ENCODE measurements at places on chromosomes 6 and 20. TPM values are rescaled to one million over a fixed set of nuclear protein-coding genes. Genes with fewer than 3 reads are reported as not detected.
A peak's percentile ranks its signal among the peaks of the same experiment; 100 is the strongest.

BIRC7 gene
- 0.17 TPM for total RNA-seq

DNA sequence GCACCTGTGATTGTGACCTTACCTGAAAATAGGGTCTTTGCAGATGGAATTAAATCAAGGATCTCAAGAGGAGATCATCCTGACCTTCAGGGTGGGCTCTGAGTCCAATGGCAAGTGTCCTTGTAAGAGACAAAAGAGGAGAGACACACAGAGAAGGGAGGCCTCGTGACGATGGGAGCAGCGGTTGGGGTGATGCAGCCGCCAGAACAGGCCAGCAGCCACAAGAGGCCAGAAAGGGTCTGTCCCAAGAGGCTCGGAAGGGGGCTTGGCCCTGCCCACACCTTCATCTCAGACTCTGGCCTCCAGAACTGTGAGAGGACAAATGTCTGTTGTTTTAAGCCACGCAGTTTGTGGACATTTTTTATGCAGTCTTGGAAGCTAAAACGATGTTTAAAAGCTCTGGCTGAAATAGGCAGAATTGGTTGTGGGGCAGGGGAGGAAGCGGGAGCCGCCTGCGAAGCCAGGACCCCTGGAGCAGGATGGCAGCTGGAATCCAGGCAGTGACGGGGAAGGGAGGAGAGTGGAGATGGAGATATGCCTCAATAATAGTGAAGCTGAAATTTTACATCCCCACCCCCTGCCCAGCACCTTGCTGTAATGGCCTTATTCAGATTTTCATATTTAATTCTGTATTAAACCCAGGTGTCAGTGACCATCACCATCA is 216.4 kb downstream of the ANKRD60 start:
- no peak for DNase-seq

- DNase-seq = no peak
Measured at GRCh38 chr20:36071848-36072247, 82.7 kb upstream of the EPB41L1 start.

GRCh38 chr6:130929036-130929678 is 102.0 kb downstream of the SMLR1 start:
- DNase-seq = no peak

DNA sequence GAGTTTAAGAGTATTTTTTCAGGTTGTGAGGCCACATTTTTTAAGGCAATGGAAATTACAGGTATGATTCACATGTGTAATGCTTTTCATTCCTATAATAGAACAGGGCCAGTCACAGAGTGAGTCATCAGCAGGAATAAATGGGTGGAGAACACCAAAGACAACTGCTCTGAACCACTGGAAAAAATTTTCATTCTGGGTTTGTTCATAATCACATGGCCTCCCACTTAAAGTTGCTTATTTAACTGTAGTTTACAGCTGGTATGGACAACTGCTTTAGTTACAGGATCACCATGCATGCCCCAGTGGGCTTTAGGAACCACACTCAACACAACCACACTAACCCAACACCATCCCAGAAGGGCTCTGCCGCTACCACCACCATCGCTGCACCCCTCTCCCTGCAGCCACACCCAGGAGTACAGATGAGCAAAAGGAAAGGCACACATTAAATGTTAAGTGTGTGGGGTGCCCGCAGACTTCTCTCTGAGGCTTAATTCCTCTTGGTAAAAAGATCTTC is 107.0 kb upstream of the DST start:
- no peak for DNase-seq

TCEA2 gene
- total RNA-seq = 63.5 TPM

DNA sequence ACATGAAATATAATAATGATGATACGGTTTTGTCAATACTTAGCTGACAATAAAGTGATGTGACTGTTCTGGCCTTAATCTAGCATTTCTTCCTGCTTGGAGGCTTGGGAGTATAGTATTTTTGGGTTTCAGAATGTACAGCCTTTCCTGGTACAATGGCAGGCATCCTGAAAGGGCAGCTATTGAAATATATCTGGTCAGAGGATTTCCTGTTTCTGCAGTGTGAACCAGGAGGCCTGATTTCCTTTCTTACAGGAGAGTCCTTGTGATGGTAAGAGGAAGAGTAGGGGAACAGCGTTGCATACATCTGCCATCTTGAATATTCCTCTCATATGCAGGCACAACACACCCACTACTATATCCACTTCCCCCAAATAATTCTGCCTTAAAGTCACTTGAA is 93.7 kb downstream of the MYO6 start:
- DNase-seq = no peak

DNA sequence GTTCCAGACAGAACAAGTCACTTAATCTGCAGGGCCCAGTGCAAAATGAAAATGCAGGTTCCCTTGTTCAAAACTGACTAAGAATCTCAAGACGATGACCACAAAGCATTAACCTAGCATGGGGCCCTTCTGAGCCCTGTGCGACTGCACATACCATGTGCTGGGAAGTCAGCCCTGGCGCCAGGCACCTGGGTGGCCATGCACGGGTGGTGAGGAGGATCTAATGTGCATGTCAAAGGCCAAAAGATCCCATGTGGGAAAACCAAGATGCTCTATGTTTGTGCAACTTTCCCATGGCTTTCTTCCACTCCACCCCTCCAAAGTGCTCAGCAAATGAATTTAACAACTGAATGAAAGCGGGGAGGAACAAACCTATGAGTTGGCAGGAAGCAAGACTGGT is 33.5 kb upstream of the NXT1 start:
- no peak for DNase-seq

GRCh38 chr6:148790817-148791216 is 44.0 kb downstream of the UST start:
- no peak for DNase-seq

DNA sequence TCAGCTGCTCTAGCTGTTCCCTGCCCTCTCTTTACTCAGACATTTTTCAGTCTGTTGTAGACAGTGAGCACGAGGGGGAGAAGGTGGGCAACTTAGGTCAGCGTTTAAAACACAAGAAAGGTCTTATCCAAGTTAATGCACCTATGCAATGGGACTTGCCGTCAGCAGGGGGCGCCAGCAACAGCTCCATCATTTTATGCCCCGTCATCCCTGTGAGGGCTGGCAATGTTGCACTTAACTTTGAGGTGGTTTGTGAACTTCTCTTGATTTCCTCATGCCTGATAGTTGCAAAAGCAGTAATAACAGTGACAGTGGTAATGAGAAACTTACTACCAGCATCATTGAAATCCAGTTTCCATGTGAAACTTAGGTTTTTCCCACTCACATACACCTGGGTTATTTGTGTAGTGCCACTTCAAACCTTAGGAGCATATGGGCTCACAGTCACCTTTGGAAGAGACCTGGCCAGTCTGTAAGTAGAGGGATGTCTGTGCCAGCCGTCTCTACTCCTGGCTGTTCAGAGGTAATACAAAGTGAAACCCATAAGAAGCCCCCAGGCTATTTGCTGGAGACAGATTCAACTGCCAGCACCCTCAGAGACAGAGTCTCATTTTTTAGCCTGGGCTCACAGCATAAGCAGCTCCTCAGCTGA is 44.9 kb upstream of the ID1 start:
- peak; percentile 77 for DNase-seq

- no peak for DNase-seq
Measured at GRCh38 chr6:143478479-143479062, 28.0 kb downstream of the PEX3 start.

- DNase-seq = no peak
Measured at GRCh38 chr6:44738601-44739146, 351.2 kb downstream of the CDC5L start.

SDHAF4 gene
- total RNA-seq = 20.0 TPM

DNA sequence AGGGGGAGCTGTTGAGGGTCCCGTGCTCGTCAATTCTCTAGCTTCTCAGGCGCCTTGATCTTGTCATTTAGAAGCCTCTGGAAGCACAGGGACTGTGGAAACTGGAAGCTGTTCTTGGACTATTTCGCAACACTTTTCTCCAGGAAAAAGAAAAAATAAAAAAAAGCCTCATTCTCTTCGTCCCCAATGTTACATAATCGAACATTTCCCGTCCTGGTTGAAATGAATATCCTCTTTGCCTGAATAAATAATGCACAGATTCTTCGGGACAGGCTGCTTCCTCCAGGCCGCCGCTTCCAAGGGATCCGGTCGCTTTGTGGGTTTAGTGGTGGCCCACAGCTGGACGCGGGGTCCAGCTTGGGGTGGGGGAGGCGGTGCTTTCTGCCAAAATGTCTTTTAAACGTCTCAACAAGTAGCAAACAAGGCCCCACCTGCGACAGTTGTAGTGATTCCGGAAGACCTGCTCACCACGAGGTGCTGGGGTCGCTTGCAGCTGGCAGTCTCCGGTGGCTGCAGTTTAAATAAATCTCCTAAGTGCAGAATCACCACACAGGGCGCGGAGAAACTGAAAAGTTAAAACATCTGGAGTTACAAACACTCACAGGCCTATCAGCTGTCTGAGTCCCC is 125.9 kb upstream of the ESR1 start:
- no peak for DNase-seq

DNA sequence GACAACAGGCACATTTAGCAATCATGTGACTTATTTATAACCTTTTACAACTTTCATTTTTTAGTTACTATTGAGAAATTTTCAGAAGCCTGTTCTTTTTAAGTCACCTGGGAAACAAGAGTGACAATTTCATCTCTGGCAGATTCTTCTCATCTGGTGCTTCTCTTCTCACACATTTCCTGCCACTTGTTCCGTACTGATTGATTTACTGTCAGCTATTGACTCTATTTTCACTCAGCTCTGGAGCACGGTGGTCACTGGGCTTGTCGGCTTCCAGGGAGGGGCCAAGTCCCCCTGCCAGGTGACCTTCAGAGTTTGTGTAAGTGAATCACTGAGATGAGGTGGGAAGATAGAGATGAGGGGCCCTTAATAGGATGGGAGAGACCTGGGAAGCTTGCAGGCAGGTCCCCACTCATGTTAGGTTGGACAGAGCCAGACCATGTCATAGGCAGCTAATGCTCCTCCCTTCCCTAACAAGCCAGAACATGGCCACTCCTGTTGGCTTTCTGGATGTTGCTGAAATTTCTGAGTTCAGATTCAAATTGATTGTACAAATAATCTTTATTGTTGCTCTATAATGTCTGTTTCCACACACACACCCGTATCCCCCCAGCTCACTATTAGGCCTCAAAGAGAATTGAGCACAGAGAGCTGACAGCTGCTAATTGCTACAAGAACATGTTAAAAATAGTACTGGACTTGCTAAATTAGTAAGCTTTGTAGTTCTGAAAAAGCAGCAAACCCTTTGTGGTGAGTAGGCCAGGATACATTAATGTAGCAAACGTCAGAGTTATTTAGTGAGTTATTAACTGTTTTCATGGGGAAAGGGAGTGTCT is 13.3 kb downstream of the DUSP22 start:
- no peak for DNase-seq

MEI4 gene
- total RNA-seq = 0.18 TPM

PARD6B gene
- 37.5 TPM for total RNA-seq

EFCAB8 gene
- total RNA-seq = 0.55 TPM

DNA sequence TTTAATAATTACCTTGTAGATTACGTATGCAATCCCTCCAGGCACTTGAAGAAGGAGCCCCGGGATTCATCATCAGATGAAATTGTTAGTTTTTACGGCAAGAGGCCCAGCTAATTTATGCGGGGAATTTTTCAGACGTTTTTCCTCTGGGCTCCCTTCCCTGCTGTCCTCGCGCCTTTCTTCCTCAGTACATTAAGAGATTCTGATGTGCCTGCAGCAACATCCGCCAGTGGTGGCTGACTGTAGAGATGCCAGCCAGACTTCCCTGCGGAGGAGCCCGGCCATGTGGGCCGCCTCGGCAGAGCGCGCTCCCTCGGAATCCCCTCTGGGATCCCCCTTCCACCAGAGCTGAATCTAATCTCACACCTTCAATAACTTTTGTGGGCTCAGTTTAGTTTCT is 46.4 kb upstream of the POU3F2 start:
- peak; percentile 49 for DNase-seq

DNA sequence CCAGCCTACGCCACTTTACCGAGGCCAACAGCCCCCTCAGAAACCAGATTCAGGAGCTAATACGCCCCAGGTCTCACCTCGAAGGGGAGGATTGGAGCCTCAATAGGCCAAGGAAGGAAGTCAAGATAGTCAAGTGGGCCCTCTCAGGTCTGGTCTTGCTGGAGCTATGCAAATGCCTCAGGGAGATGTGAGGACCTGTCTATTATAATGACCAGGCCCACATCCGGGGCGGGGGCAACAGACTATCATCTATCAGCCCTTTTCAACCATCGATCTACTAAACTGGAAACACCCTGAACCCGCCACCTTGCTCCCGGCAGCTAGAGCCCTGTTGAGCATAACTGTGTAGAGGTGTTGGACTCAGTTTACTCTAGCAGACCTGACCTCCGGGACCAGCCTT is 12.7 kb upstream of the GSTA3 start:
- no peak for DNase-seq

DNA sequence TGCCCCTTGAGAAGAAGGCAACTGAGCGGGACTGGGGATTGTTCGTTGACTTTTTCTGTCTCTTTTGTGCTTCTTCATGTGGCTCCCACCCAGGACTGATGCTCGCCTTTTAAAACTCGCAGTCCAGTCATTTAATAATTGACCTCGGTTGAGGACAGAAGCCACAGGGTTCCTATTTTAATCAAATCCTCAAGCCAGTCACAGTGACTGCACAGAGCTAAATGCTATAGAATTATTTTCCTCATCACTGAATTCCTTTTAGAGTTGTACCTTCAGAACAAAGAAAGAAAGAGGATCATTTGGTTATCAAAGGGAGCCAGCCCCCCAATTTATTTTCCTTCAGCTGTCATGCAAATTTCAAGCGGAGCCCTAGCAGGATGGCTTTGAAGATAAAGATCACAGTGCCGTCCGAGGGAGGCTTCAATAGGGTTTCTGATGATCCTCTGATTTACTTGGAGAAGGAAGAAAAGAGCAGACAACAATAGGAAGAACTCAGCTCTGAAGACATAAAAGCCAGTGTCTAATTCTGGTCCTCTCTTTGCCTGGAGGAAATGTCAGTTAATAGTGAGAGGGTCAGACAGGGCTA is 186.6 kb downstream of the DOK5 start:
- DNase-seq = no peak

DNA sequence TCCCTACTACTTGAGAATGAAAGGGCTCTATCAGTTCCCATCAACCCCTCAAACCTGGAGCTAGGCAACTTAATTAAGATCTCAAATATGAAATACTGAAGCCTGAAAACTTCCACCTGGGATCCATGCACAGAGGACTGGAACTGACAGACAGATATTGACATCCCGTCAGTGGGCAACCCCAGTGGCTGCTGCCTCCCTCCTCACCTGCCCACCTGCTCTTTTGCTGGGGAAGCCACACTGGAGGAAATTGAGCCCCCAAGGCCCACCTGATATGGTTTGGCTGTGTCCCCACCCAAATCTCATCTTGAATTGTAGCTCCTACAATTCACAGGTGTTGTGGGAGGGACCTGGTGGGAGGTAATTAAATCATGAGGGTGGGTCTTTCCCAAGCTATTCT is 192.8 kb downstream of the LRFN2 start:
- DNase-seq = no peak

DNA sequence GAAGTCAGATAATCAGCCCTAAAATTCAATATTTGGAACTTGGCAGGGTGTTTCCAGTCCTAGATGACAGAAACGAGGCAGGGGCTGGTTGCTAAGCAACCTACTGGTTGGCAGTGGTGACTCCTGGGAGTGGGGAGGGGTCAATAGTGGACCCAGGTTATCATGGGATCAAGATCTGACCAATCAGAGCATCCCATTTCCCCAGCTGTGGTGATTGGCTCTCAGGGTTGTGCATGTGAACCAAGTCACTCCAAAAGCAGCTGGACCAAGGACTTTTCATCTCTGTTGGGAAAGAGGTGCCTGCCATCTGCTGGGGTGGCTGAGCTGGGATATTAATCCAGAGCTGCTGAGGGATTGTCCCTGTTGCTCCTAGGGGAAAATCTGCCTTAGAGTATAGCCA is 253.4 kb downstream of the PREX1 start:
- DNase-seq = no peak

GRCh38 chr6:126657561-126658175 is 317.8 kb downstream of the CENPW start:
- DNase-seq = no peak

LINC00237 gene
- total RNA-seq = 0.78 TPM

TAGAP gene
- 0.27 TPM for total RNA-seq

All from WTC11 (cell line).